ENCODE measurements at places on chromosomes 6 and 20.

GRCh38 chr20:61502433-61502832, 250.4 kb downstream of the CDH4 start:
- no peaks in the 10 kb centered on the region for H3K36me3 ChIP-seq
- no peak overlapping the region for H3K4me3 ChIP-seq
- no peaks in the 10 kb centered on the region for H3K27me3 ChIP-seq
- H3K27ac ChIP-seq: no peak overlapping the region
- DNase-seq: no peak

- H3K4me3 ChIP-seq: no peak overlapping the region
- H3K27me3 ChIP-seq: no peaks in the 10 kb centered on the region
- DNase-seq: no peak
- no peak overlapping the region for H3K27ac ChIP-seq
- H3K36me3 ChIP-seq: peaks cover 16% of the 10 kb centered on the region
Observed at GRCh38 chr6:13696226-13696625, 15.4 kb downstream of the RANBP9 start.

DNA sequence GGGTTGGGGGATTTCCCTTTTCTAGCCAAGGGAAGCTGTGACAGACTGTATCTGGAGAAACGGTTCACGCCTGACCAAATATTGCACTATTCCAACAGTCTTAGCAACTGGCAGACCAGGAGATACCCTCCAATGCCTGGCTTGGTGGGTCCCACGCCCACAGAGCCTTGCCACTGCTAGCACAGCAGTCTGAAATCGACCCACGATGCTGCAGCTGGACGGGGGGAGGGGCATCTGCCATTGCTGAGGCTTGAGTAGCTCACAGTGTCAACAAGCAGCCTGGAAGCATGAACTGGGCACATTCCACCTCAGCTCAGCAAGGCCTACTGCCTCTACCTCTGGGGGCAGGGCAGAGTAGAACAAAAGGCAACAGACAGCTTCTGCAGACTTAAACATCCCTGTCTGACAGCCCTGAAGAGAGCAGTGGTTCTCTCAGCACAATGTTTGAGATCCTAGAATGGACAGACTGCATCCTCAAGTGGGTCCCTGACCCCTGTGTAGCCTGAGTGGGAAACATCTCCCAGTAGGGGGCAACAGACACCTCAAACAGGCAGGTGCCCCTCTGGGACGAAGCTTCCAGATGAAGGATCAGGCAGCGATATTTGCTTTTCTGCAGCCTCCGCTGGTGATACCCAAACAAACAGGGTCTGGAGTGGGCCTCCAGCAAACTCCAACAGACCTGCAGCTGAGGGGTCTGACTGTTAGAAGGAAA, 89.9 kb upstream of the ECI2 start:
- no peaks in the 10 kb centered on the region for H3K36me3 ChIP-seq
- no peaks in the 10 kb centered on the region for H3K27me3 ChIP-seq
- H3K27ac ChIP-seq: no peak overlapping the region
- H3K4me3 ChIP-seq: no peak overlapping the region
- peaks cover 15% of the 10 kb centered on the region for H3K4me1 ChIP-seq

GRCh38 chr6:3869632-3870527, 20.7 kb downstream of the FAM50B start:
- peaks cover 50% of the 10 kb centered on the region for H3K4me1 ChIP-seq
- peak; percentile 88 for DNase-seq
- no peaks in the 10 kb centered on the region for H3K27me3 ChIP-seq

DNA sequence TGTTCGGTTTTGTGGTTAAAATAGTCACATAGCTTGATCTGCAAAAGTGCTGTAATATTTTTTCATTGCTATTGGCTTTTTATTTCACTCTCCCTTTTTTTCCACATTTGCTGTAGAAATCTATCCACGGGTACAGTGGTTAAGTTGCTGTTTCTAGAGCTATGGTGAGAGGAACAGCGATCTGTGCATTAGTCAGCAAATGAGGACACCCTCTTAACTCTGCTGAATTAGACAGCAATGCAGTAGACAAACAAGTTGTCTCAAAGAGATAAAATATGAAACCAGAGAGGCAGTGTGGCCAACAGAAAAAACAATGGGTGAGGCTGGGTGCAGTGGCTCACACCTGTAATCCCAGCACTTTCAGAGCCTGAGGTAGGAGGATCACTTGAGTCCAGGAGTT, 17.6 kb upstream of the SYNJ2 start:
- DNase-seq: no peak
- H3K4me1 ChIP-seq: peaks cover 32% of the 10 kb centered on the region
- H3K36me3 ChIP-seq: no peaks in the 10 kb centered on the region

DNA sequence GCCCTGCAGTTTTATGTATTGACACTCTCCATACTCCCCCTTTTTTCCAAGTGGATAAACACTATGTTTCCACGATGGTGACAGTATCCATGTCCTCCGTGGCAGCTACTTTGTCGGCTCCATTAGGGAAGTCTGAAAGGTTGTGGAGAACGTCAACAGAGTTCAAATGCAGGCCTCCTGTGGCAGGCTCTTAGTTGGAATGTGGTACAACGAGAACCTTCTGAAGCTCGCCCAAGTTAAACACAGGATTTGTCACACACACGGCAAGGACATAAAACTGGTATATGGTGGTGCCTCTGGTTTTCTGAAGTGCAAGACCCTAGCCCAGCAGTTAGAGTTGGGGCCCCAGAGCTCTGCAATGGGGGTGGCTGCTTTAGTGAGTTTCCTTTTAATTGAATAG, 187.0 kb upstream of the TAB2 start:
- no peak for DNase-seq
- H3K36me3 ChIP-seq: no peaks in the 10 kb centered on the region
- no peak overlapping the region for H3K27ac ChIP-seq
- no peaks in the 10 kb centered on the region for H3K4me1 ChIP-seq
- H3K4me3 ChIP-seq: no peak overlapping the region

DNA sequence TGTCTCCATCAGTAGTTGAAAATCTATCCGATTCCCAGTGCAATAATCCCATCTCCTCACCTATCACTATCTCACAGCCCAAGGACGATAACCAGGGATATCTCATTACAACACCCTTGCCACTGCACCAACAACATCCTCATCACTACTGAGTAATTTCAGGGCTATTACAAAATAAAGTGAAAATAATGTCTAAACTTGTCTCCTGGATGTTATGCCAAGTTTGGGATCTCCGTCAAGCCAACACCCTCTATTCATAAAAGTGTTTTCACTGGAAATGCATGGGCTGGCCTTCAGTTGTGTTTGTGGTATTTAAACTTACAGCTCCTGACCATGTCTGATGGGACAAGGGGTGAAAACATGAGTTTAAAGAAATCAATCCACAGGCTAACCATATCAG, 42.0 kb upstream of the STMND1 start:
- no peaks in the 10 kb centered on the region for H3K27me3 ChIP-seq
- H3K27ac ChIP-seq: no peak overlapping the region
- no peak for DNase-seq
- no peak overlapping the region for H3K4me3 ChIP-seq
- H3K36me3 ChIP-seq: no peaks in the 10 kb centered on the region

GRCh38 chr6:152642578-152643375, 5.6 kb upstream of the SYNE1 start:
- peaks cover 10% of the 10 kb centered on the region for H3K27me3 ChIP-seq
- no peaks in the 10 kb centered on the region for H3K36me3 ChIP-seq
- H3K27ac ChIP-seq: no peak overlapping the region
- H3K4me1 ChIP-seq: no peaks in the 10 kb centered on the region
- no peak for DNase-seq

DNA sequence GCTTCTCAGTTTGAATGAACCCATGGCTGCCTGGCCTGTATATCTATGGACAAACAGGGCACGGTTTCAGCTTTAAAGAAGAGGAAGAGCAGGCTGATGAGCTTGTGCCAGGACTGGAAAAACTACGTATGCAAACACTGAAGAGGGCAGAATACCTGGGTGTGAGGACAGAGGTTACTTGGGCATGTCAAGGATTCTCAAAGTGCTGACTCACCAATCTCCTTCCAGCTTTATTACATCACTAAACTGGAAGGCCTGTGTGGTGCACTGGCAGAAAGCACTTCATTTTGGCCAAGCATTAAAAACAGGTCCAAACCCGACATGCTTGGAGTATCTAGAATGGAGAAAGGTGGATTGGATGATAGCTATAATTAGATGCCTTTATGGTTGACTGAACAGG, 95.2 kb downstream of the GMPR start:
- H3K4me1 ChIP-seq: peaks cover 19% of the 10 kb centered on the region
- no peaks in the 10 kb centered on the region for H3K27me3 ChIP-seq
- no peaks in the 10 kb centered on the region for H3K36me3 ChIP-seq
- no peak overlapping the region for H3K27ac ChIP-seq

All from large intestine (tissue), 12 donors.